ENCODE measurements at places on chromosomes 16 and 17.

DNA sequence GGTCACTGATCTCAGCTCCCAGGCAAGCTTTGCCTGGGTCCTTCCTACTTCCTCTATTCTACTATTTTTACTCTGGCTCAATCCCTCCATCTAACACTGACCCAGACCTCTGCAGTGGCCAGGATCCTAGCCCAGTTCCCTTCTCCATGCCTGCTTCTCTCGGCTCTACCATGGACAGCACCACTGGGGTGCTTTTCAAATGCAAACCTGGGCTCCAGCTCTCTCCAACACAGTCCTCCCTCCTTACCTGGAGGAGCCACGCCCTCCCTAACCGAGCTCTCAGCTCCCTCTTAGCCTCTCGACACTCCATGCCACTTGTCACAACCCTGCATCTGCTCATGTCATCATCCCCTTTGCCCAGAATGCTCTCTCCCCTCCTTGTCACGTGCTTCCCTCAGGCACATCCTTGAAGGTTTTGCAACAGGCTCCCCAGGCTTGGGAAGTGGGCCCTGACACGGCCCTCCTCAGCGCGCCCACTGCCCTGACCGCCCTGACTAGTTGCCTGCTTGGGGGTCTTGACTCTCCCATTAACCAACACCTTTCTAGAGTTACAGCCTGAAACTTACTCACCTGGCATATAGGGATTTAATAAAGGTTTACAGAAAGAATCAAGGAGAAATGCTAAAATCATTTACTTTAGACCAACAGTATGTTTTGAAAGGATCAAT lies 41.6 kb downstream of the MARF1 start:
- DNase-seq: no peak

DNA sequence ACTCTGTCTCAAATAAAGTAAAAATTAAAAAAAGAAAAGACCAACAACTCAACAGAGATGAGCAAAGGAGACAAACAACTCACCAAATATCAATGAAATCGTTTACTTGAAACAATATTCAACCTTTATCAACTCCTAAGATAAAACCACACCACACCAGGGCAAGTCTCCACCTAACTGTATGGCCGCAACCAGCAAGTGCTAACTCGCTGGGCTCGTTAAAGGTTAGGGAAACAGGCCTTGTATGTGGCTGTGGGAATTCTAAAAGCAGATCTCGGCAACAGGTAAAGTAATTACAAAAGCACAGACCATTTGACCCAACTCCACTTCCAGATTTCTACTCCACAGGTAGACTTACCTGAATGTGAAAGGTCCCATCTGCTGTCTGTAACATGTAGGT lies 9.3 kb downstream of the ZCCHC14 start:
- no peak for DNase-seq

GRCh38 chr16:76705892-76706291 lies 428.7 kb downstream of the CNTNAP4 start:
- no peak for DNase-seq

GRCh38 chr16:73076324-73076810 lies 28.4 kb upstream of the ZFHX3 start:
- no peak for DNase-seq

DNA sequence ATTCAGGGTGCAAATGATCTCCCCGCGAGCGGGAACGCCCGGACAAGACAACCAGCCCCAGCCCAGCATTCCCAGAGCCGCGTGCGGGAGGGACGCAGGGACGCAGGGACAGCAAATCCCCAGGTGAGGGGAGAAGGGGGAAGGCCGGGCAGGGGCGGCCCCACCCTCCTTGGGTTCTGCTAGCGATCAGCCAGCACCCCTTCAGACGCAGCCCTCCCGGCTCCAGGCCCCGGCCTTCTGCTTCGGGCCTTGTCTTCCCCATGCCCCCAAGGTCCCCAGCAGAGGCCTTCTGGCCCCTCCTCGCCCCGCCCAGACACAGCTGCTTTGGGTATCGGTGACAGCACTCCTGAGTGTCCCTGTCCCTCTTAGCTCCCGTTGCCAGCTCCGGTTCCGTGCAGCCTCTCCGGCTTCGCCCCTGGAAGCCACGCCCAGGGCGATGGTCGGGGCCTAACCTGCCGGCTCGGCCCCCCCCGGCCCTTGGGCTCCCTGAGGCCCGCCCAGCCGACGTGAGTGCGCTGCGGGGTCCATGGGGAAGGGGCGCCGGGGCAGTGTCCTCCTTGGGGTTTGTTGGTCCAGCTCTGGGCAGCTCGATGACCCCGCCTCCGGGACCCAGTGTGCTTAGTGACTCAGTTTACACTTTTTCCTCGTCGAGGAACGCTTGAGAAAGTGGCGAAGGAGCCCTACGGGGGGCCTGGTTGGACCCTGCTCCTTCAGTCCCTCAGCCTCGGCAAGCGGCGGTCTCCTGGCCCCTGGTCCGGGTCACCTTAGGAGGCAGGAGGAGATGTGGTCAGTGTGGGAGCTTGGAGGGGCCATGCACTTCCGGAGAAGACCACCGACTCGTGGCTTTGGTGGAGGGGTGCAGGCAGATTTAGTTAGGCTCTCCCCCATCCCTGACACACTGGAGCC lies 50.5 kb upstream of the AMZ2 start:
- no peak for DNase-seq

DNA sequence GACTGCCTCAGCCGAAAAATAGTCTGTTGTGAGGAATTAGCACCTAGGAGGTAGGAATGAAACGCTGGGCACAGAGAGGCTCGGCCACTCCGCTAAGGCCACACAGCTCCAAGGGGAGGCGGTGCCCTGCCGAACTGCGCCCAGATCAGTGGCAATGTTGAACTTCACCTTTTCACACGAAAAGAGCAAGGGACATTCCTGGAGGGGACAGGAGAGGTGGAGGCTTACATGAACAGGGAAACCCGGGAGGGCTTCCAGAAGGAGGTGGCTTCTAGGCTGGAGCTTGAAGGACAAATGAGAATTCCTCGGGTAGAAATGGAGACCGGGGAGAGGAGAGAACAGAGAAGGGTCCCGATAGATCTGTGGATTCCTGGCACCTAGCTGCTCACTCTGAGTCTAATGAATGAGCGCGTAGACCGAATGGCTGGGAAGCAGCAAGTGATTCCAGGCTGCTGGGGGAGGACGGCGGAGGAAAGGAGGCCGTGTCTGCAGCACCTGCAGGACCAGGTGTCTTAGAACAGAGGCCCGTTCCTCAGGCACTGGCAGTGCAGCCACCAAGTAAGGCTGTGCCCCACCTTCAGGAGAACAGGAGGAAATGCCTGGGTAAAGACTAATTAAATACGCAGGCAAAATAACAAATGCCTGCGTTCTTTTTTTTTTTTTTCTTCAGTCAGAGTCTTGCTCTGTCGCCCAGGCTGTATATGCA lies 722 bp upstream of the SLC38A10 start:
- no peak for DNase-seq

GRCh38 chr17:79424471-79425185 lies 186.2 kb downstream of the RBFOX3 start:
- no peak for DNase-seq

DNA sequence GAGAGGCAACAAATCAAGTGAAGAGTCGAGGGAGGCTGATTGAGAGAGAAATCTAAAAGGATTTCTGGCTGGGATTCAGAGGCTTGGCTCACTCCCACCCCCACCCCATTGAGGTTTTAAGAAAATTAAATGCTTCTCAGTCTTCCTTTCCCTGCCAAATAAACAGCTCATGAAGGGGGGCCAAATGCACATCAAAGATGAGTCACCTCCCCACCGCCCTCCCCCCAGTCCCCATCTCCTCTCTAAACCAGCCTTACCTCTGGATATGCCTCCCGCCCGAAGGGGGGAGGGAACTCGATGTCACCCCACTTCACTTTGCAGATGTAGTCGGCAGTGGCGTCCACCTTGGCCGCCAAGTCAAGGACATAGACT lies 11.6 kb downstream of the ACLY start:
- DNase-seq: peak; percentile 62

DNA sequence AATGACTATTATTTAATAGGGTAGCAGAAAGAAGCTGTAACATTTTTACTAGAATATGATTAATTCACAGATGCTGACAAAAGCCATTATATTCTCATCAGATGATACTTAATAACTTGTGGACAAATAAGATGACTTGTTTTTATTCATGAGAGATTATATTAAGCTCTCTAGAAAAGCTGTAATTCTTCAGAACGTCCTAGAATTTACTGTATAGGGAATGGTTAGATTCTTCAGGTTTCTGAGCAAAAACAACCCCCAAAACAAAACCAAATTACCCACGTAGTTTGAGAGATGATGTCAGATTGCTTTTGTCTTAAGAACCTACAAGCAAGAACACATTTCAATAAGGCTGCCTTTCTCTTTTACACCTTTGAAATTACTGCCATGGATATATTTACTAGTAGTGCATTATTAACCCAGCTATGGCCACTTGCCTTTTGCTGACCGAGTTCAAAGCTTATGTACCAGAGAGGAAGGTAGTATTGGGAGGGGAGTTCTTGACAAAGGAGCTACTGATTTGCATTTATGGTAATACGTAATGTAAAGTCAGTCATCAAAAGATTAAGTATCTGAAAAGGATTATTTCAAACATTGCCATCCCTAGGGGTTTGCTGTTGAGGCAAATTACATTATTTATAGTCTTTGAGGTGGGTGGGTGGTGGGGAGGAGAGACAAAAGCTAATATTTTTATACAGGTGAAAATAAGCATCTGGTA lies 51.7 kb downstream of the NLK start:
- no peak for DNase-seq

GRCh38 chr17:28599311-28600184 lies 723 bp upstream of the SPAG5 start:
- peak; percentile 75 for DNase-seq

DNA sequence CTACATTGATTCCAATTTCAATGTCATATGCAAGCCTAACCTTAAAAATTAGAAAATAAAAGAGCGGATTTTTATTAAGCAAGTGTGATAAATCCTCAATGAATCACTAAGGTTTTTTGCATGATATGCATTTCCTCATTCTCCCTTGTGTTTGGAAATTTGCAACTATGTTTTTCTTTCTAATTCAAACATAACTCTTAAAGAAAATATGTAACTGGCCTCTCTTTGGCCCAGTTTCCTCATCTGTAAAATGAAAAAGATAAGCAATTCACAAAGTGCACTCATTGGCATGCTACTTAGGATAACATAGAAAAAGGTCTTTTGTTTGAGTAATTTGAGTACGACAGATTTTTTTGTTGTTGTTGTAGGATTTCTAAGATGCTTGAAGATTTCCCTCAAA lies 295.5 kb downstream of the CDH11 start:
- no peak for DNase-seq

DNA sequence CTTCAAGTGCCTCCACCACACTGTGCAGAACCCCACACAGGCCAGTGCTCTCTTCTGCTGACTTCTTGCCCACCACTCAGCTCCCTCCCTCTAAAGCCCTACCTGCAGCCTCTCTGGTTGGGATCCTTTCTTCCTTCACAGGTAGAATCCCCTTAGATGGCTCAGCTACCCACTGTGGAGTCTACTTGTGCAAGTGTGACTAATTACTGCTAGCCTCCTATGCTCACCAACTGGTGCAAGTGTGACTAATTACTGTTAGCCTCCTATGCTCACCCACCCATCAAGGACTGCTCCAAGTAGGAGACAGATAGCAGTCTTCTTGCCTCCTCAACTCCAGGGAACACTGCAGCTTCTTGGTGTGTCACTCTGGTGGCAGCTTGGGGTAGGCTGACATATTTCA lies 43.6 kb downstream of the TEX14 start:
- DNase-seq: no peak

DNA sequence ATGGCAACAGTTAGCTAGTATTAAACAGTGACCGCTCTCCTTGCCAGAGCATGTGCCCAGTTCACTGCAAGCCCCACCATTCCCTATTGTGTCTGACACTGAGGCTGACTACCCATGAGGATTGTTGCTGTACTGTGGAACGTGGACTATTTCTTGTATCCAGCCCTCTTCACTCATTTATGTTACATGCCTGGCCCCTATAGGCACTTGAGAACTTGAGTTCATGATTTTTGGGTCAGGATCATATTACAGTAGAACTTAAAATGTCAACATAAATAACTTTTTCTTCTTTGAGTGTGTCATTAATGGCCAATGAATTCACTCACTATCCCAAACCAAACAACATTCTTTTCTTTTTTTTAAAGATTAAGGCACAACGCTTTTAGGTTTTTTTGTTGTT lies 55.7 kb downstream of the LYRM1 start:
- DNase-seq: no peak

DNA sequence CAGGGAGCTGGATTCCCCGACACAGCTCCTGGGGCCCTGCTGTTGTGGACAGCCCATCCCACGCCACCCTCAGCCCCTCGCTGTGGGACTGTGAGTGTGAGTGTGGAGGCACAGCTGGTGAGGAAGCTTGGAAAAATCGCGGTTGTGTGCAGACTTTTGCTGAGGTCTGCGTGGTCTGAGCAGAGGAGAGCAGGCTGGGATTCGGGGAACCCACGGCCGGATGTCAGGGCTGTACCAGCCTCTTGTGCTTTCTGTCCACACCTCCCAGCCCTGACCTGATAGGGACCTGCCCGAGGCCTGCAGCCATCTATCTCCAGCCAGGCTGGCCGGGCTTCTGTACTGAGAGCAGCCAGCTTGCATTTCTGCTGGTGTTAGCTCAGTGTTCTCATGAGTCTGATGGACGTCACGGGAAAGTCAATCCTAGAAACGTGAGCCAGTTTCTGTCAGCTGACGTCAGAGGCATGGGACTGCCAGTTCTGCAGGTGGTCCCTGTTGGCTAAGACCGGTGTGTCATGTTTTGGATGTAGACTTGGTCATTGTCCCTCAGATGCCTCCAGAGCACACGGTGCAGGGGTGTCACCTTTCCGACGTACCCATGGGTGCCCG lies 72.8 kb upstream of the ZNF750 start:
- DNase-seq: no peak

DNA sequence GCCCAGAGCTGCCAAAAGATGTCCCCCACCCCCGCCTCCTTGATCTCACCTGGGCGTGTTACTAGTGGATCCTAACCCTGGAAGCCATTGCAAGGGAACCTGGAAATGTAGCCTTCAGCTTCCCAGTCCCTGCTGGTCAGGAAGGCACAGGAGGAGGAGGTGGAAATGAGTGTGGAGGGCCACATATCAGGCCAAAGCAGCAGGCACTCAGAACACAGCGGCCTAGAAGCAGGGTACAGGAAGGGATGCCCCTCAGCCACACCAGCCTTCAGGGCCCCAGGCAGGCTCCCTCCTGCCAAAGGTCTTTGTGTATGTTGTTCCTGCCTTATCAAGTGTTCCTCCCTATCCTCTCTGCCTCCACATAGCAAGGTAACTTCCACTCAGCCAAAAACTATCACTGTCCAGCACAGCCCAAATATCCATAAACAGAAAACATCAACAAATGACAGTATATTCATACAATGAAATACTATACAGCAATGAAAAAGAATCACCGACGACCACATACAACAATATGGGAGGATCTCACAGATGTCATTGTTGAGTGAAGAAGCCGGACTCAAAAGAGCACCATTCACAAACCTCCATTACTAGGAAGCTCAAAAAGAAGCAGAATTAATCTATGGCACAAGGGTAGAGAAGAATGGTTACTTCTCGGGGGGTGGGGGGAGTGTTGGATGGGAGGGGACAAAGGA lies 28.2 kb upstream of the TNFRSF13B start:
- no peak for DNase-seq

GRCh38 chr16:2451851-2452320 lies 8.0 kb upstream of the TEDC2 start:
- DNase-seq: no peak

- no peak for DNase-seq
These were observed 9.8 kb downstream of the TP53 start for GRCh38 chr17:7677388-7678067.

GRCh38 chr17:83114706-83115105 lies 35.3 kb downstream of the METRNL start:
- no peak for DNase-seq

GRCh38 chr16:84177741-84178073 lies 9.2 kb downstream of the TAF1C start:
- DNase-seq: no peak

Measured in stromal cell of bone marrow (primary cell).